ENCODE measurements at places on chromosomes 1 and 21. TPM values are rescaled to one million over a fixed set of nuclear protein-coding genes. Genes with fewer than 3 reads are reported as not detected.
A peak's percentile ranks its signal among the peaks of the same experiment; 100 is the strongest.

DNA sequence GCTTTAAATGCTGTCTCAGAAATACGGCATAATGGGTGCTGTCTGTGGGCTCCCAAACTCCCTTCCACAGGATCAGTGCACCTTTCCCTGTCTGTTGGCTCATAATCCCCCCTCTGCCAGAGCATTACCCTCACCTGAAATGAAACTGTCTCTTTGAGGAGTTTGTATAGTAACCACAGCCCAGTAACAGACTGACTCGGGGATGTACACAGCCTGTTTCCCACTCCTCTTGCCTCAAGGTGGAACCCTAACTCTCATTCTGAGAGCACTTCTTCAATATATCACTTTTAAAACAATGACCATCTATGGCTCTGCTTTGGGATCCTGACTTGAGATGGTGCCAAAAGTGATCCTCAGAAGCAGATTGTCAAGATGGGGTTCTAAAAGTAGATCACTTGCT, 332.5 kb downstream of the AMY1C start:
- DNase-seq = no peak

Gene SMG5
- total RNA-seq = 48.5 TPM

Gene NPPA
- 0.31 TPM for total RNA-seq

Gene ALPL
- total RNA-seq = 23.2 TPM

- DNase-seq = peak; percentile 62
These were observed 532 bp downstream of the RALGPS2 start for GRCh38 chr1:178725466-178726086.

Gene SLC45A3
- 27.0 TPM for total RNA-seq

GRCh38 chr1:79920960-79921669, 914.6 kb upstream of the ADGRL4 start:
- DNase-seq = no peak

DNA sequence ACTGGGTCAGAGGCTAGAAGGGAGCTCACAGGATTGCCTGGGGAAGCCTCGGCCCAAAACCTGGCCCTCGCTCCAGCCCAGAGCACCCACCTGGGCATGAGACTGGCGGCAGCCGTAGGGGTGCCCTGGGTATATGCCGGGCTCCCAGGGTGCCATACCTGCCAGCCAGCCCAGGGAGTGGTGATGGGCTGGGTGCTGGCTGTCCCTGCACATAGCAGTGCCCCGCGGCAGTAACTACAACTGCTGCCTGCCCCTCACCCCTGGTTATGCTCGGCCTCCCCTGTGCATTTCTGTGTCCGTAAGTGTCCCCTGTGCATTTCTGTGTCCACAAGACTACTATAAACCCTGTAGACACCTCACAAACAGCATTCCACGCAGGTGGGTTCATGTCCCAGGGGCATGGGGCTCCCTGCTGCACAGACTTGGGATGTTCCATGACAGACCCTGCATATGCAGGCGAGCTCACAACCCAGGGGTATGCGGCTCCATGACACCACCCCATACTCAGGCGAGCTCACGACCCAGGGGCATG, 5.8 kb upstream of the SPATC1L start:
- DNase-seq = no peak

Gene LCE1D
- total RNA-seq = not detected

- DNase-seq = no peak
These were observed 55.2 kb downstream of the MRPL37 start for GRCh38 chr1:54255026-54255702.

DNA sequence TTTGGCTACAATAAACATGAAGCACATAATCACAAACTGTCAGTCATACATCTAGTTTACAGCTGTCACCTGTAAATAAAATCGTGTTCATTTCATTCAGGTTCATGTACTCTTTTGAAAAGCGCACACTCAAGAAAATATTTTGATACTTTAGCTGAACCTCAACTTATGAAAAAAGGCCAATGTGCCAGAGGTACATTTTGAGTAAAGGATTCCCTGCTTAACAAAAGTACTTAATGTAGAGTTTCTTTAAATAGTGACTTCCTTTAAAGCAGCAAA, 37.7 kb upstream of the SLC30A10 start:
- no peak for DNase-seq

GRCh38 chr1:173445164-173445563, 32.0 kb upstream of the PRDX6 start:
- DNase-seq = no peak
